ENCODE measurements at places on chromosomes 11 and 22. TPM values are rescaled to one million over a fixed set of nuclear protein-coding genes. Genes with fewer than 3 reads are reported as not detected.

The OSBP gene
- 44.3 TPM for total RNA-seq

- no peaks in the 10 kb centered on the region for H3K4me1 ChIP-seq
- H3K36me3 ChIP-seq: peaks cover 8% of the 10 kb centered on the region
- H3K27me3 ChIP-seq: no peaks in the 10 kb centered on the region
- H3K4me3 ChIP-seq: peak within 1 kb of the TSS; percentile 85
- DNase-seq: peak; percentile 97
Observed at GRCh38 chr11:65890324-65891218, at the start of gene CCDC85B. Gene CCDC85B, plus strand, starts transcription at chr11:65890673. Its CDS starts 111 bp downstream, at chr11:65890784.

The ART1 gene
- not detected for total RNA-seq

DNA sequence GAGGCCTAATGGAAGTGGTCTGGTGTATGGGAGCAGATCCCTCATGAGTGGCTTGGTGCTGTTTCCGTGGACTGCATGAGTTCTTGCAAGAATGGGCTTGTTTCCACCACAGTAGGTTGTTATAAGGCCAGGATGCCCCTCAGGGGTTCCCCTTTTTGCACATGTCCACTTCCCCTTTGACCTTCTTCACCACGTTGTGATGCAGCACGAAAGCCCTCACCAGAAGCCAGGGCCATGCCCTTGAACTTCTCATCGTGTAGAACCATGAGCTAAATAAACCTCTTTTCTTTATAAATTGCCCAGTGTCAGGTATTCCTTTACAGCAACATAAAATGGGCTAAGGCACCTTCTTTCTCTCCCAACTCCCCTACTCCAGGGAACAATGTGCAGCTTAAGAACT lies 2.8 kb upstream of the NARS2 start:
- no peak overlapping the region for H3K27ac ChIP-seq
- no peaks in the 10 kb centered on the region for H3K36me3 ChIP-seq
- H3K4me1 ChIP-seq: no peaks in the 10 kb centered on the region
- DNase-seq: no peak

The GGT1 gene
- total RNA-seq: 49.0 TPM
